ENCODE measurements at places on chromosomes 7 and 10.

GRCh38 chr10:6894405-6894804, 314.3 kb upstream of the PRKCQ start:
- no peak for DNase-seq

DNA sequence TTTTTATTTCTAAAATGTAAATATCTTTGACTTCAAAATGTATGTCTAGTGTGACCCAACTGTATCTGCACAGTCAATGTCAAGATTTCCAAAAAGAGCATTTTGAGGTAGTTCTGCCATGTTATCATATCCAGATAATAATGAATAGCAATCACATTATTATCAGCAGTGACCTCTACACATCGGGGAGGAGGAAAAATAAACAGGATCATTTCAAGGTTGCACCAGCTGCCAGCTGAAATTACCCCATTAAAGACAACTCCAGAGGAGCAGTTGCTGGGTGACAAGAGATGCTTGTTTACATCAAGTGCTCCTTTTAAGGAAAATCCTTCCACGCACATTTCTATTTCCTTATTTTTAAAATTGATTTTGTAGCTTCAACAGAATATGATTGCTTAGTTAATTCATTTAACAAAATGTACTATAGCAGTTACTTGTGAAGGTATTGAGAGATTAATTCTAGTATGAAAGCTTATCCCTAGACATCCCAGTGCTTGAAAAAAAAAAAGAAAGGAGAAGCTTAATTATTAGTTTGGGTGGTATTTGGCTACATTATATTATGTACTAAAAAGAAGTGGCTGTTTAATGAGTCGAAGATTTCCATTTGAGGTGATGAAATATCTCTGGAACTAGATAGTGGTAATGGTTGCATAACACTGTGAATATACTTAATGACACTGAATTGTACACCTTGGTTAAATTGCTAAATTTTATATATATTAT, 19.3 kb upstream of the SLC35G1 start:
- no peak for DNase-seq

DNA sequence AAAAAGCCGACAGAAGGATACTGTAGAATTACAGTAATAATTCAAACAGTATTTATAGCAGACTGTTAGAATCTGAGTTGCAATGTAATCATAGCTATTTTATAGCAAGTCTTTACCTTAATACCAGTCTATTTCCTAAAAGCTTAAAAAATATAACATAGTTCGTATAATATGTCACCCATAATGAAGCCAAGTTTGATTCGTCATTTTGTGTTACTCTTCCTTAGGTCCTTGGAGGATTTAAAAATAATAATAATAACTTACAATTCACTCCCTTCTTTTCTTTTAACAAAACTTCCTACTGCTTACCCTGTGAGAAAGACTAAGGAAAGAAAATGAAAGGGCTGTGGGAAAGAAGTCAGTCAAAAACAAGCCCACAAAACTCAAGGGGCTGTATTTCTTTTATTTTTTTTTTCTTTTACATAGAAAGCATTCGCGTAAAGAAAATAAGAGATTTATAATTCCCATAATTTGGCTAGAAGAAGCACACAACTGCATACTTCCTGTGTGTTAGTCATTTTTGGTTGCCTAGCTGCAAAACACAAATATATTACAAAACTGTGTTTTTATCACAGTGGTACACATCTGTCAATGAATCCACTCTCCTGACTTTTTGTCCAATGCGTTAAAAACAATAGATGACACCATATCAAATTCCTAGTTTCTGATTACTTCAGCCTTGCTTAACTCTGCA, 187.2 kb upstream of the CELF2 start:
- DNase-seq: no peak

GRCh38 chr7:92762851-92763250, 73.5 kb downstream of the CDK6 start:
- no peak for DNase-seq

GRCh38 chr10:125248489-125248888, 88.1 kb upstream of the CTBP2 start:
- DNase-seq: peak; percentile 55

- DNase-seq: no peak
Observed at GRCh38 chr10:126394948-126395347, 6.7 kb upstream of the ADAM12 start.

GRCh38 chr7:47538846-47539311, 43.0 kb downstream of the TNS3 start:
- no peak for DNase-seq

- DNase-seq: no peak
Observed at GRCh38 chr10:123562387-123562786, 103.8 kb upstream of the GPR26 start.

GRCh38 chr10:44334091-44334490, 50.8 kb downstream of the CXCL12 start:
- DNase-seq: no peak

DNA sequence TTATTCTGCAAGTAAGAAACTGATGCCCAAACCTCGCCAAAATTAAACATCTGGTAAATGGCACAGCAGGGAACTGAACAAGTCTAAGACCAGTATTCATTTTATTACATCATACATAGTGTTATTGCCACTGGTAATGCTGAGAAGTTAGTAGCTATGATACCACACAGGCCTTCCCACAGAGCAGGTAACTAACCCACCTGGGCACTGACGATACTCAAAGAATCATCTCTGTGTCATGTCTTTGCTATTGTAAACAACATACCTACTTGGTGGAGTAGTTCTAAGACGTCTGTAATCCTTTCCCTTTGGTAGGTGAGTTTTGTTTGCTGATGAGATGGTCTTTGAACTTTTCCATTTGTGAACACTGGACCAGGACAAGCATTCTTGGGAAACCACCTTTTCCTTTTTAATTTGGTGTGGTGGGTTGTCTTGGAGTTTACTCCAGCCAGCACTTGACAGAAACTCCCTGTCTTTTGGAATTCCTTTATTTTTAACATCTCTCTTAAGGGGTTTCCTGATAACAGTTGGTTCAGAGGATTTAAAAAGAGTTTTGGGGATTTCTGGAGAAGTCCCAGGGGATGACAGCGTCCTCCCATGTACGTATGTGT, 40.9 kb downstream of the PDSS1 start:
- DNase-seq: no peak

GRCh38 chr10:44460416-44460815, 75.5 kb upstream of the CXCL12 start:
- no peak for DNase-seq

- DNase-seq: no peak
Observed at GRCh38 chr7:135197906-135198655, 13.2 kb downstream of the WDR91 start.

GRCh38 chr7:69643708-69644445, 45.6 kb downstream of the AUTS2 start:
- no peak for DNase-seq

DNA sequence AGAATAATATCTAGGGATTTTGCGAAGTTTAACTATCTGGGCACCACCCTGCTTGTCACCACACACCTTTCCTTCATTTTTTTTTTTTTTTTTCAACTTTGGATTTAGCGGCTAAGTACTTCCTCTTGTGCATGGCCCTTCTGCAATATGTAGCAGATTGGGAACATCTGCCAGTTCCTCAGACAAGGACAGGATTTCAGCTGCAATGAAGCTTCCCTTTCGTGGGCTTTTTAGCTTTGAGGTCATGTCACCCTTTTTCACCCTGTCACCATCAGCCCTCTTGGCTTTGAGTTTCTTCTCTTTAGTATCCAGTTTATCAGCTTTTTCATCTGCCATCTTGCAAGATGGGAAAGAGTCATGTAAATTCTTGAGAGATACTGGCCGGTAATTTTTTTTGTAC, 81.6 kb upstream of the ETV1 start:
- no peak for DNase-seq

- no peak for DNase-seq
Observed at GRCh38 chr10:22489975-22490374, 144.7 kb downstream of the SPAG6 start.

GRCh38 chr10:16732376-16732775, 84.8 kb downstream of the RSU1 start:
- DNase-seq: no peak

DNA sequence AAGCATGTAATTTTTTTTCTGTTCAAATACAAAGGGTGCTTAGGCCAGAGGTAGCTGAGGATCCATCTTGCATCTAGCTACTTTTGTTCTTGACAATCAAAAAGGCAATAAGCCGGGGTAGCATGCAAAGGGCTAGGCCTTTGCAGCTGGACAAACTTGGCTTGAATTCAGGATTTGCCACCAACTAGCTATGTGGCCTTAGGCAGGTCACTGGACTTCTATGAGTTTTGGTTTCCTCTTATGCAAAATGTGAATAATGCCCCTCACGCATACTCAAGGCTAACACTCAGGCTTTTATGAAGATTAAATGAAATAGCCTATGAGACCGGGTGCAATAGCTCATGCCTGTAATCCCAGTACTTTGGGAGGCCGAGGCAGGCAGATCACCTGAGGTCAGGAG, 19.3 kb downstream of the GFRA1 start:
- no peak for DNase-seq

- no peak for DNase-seq
Observed at GRCh38 chr10:63304146-63304545, 161.6 kb downstream of the JMJD1C start.

- peak; percentile 99 for DNase-seq
Observed at GRCh38 chr7:100126931-100127865, at the start of gene MBLAC1. TSS of gene MBLAC1 (plus strand) at chr7:100126967. CDS start at chr7:100127396, 429 bp downstream.

DNA sequence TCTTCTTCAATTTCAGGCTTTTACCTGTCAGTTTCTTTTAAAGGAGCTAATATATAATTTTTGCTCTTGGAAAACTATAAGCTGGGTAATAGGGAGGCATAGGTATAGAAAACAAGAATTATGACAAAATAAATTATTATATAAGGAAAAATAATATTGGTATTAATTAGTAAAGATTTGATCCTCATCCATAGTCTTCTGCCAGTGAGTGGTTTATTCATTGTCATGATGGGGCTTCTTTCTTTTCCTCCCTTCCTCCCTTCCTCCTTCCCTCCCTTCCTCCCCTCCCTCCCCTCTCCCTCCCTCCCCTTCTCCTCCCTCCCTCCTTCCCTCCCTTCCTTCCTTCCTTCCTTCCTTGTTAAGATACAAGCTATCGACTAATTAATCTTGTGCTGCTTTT, 698.6 kb downstream of the SORCS3 start:
- DNase-seq: no peak

GRCh38 chr10:78727251-78727650, 341.5 kb upstream of the ZMIZ1 start:
- peak; percentile 25 for DNase-seq

- DNase-seq: peak; percentile 49
Observed at GRCh38 chr10:70563230-70563629, 39.3 kb downstream of the PRF1 start.

DNA sequence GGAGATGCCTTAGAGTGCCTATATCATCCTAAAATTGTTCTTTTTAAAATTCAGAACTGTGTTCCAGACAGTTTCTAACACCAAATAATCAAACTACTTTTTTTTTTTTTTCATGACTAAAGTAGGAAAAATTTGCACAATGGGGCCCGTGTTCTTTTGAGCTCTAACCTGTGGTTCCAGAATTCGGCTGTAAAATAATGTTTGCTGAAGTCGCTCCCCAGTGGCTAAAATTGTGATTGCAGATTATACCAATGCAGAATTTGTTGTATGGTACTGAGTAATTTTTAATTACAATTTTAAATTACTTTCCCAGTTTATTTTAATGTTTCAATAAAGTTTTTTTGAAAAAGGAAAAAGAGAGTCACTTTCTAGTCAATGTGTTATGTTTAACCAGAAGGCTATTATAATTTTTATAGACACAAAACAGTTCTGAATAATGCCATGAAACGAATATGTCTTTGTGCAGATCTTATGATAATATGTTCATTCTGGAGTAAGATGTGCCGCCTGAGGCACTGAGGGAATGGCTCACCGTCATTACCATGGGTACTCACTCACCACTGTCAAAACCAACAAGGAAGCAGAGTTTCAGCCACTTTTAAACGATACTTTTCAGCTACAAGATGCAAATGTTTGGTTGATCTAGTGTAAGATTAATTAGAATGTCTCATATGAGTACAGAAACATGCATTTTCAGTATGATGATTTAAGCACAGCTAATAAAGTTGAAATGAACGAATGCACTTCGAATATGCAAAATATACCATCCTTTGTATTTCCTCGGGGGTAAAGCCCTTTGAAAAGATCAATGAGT, 173.6 kb downstream of the PRKCQ start:
- peak; percentile 39 for DNase-seq

GRCh38 chr7:3000566-3000965, 43.1 kb downstream of the CARD11 start:
- no peak for DNase-seq

GRCh38 chr10:69842882-69843281, 41.2 kb downstream of the COL13A1 start:
- DNase-seq: no peak

DNA sequence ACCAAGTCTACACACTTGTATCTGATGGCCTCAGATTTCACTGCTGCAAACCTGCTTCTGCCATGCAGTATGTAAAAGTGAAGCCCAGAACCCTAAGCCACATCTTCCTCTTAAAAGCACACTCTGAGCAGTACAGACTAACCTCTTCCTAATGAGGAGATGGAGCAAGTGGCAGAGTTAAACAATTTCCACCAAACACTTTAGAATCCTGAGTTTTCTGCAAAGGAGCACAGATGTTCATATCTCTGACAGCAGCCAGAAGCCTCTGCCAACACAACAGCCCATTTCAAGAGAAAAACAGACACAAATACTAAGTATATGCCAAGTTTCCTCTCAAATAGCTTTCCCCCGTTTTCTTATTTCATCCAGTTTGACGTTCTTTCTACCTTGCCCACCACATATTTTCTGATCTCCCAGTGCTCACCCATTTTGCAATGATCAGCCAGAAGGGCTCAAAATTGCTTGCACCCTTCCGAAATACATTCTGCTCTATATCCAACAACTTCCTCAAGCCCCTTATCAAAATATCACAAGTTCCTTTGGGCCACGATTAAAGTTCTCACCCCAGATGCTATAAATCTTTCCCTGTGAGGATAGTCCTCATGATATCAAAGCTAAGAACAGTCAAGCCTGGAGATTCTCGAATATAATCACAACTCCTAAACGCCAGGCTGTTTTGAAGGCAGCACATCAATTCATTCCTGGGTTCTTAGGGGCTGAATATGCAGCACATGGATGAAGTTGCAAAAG, 27.5 kb downstream of the ELMO1 start:
- DNase-seq: no peak

DNA sequence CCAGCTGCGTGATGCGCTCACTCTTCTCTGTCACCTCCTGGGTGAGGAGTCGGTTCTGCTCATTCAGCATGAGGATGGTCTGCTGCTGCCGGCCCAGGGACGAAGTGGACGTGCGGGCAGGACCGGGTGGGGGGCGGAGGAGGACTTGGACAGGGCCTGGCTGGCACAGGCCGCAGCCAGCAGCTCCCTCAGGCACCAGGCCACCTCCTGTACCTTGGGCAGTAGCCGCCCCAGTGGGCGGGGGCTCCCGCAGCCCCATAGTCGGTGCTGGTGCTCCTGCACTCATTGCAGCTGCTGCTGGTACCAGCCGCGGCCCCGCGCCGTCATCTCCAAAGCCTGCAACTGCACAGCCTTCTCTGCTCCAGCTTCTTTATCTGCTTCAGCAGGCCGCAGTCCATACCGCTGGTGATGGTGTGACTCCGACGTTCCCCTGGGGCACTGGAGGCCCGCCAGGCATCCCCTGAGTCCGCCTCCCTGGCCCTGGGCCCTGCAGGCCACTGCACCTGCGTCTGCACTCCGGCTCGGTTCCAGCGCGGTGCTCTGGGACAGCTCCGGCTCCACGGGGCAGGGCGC, 884.9 kb upstream of the ZNF722 start:
- no peak for DNase-seq

Data from SK-N-SH (cell line).